ENCODE measurements at places on chromosomes 3 and 15.

- DNase-seq = no peak
These were observed 87.3 kb downstream of the CHRD start for GRCh38 chr3:184467171-184467570.

DNA sequence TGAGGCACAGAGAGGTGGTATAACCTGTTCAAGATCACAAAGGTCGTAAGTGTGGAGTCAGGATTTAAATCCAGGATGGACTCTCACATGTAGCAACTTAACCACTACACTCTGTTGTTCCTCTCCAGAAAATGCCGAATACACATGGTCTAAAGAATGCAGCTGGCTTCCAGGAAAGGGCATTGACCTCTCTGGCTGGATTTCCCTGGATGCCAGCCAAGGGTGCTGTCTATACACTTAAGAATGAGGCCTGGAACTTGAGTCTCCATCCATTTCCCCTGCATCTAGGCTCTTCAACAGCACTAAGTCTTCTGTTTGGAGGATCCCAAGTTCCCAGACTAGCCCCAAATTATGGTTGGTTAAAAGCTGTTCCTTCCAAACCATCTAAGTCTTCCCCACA is 60.5 kb downstream of the CERS3 start:
- no peak for DNase-seq

- DNase-seq = no peak
These were observed 8.6 kb downstream of the LPCAT4 start for GRCh38 chr15:34358367-34358766.

DNA sequence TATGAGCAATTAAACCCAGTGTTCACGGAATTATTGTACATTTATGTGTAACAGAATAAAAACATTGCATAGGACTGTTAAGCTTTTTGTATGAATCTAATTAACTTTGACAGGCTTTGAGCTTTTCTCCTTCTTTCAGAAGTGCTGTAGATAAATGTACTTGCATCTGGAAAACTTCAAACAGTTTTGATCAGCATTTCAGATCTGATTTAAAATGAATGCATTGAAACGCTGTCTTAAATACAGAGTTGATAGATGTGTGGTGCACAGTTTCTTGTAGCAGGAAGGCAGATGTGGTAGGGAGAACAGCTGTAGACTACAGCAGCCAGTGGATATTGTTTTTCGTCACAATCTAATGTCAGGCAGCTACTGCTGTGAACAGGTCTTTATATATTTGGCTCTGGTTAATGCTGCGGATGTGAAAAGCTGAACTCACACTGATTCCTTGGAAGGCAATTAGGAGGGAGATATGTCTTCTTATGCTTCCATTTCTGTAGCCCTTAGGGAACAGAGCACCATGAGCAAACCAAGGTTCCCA is 193.8 kb upstream of the GOLIM4 start:
- DNase-seq = no peak

GRCh38 chr3:45026038-45026437 is at the start of gene CLEC3B:
TSS of gene CLEC3B (plus strand) at chr3:45026303. CDS start at chr3:45026363, 60 bp downstream.
- DNase-seq = no peak

DNA sequence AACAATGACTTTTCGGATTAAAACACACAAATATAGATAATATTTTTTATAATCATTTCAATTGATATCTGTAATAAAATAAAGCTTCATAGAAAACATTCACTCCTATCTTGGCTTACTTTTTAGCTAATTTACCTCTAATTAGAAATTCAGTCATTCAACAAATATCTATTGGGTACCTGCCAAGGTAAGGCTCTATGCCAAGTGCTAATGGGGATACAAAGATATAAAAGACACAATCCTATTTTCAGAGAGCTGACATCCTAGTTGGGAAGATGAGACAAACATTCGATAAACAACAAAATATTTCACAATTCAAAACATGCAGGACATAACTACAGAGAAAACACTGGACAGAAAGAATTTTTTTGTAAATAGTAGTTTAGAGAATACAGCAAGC is 63.3 kb downstream of the ULK4 start:
- no peak for DNase-seq

DNA sequence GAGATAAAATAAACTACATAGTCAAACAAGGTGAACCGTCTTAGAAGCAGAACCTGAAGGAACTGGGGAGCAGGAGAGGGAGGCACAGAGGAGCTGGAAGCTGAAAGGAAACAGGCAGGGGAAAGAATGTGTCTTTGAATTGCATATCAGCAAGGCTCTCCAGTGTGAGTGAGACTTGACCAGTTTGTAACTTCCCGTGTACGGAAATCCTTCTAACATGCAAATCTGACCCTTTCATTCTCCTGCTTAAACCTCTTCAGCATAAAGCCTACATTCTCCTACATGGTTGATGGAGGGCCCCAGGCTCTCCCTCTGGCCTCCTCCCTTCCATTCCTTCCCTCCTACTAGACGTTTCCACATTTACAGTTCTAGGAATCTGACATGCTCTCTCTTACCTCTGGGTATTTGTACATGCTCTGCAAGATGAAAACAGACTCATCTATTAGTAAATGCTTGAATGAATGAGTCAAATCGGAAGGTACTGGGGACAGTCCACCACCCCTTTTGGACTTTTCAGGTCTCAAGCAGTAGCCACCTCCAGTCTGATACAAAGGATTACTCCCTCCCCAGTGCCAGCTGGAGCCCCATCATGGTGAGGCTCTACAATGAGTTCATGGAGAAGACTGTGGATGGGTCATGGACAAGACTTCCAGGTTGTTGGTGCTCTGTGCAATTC is 6.1 kb upstream of the SLC25A38 start:
- DNase-seq = no peak

DNA sequence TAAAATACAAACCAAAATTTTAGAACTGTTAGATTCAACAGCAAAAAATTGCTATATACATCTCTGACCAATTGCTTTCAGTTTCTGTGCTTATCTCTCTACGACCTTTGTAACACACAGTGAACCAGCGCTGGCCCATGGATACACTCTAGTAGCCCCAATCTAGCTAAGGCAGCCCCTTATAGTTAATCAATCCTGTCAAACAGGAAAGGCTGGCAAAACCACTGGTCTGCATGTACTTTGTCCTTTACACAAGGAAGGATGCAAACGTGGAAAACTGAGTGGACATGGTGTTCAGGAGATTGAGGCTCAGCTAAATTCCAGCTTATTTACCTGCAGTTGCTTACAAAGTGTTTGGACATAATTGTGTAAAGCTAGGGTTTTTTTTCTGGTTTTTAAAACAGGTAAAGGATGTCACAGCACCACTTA is 25.9 kb downstream of the ADGRG7 start:
- DNase-seq = no peak

DNA sequence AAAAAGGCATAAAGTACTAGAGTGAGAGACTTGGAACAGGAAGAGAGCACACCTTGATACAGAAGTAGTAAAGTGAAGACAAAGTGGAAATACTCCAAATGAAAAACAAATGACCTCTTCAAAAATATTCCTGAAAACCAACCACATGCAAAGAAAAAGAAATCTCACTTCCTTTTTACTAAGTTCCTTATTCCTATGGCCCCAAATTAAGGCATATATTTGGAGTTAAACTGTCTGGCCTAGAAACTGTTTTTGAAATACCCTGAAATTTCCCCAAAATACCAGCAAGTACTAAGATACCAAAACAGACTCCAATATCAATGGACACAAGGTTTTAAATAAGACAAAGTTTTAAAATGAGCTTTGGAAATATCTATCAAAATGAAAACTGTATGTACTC is 58.2 kb downstream of the ZNF148 start:
- DNase-seq = no peak

GRCh38 chr3:126474498-126475412 is 936 bp downstream of the ZXDC start:
- DNase-seq = no peak

DNA sequence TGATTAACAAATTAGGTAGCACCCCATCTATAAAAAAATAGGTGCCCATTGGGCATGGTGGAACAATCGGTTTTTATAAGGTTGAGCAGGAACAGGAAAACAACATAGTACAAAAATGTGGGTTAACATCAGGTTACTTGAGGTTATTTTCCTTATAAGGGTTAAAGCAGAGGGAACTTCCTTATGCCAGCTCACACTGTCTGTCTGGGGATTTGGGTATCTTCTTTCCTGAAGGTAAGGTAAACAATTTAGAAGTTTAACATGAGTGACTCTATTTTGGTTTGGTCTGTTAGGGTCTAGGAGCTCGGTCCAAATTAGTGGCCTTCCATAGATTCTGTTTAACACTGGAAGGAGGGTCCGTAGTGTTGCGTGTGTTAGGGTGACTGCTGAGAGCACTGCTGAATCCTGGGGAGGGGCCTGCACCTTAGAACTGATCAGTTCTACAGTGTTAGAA is 14.7 kb downstream of the CHD2 start:
- no peak for DNase-seq

DNA sequence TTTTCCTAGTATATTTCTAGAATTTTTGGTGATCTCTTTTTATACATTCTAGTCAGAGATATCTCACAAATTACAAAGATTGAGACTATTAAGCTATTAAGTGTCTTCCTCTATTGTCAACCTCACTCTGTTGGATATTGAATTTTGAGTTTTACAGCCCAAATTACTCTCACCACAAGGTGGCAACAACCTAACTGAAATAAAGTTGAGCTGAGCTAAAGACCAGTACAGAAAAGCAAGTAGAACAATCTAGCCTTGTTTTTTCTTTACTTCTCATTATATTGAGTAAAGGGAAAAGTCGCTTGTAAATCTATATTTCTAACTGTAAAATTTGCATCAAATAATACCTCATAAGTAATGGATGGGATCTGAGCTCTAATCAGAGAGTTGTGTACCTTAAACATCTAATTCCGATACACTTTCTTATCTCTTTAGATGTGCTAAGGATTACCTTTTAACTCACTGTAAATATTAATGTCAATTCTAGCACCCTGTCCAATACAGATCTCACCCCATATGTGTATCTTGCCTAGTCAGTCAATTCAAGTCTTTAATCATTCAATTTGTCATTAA is 13.6 kb upstream of the COMMD2 start:
- DNase-seq = peak; percentile 83

DNA sequence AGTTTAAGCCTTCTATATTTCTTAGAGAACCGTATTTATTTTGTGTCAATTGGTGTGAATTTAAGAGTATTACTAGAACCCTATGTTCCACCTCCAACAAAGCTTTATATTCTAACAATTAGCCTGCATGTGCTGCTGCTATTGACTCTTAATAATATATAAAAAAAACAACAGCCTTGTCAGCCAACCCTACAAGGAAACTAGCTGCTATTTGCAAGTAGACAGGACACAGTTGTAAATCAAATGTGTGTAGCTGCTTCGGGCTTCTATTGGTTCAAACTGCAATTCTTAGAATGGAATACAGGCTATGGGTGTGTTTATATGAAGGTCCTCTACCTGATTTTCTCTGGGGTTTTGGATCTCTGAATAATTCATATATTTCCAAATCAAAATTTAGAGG is 60.7 kb downstream of the ZBTB20 start:
- peak; percentile 39 for DNase-seq

- DNase-seq = no peak
These were observed 84.7 kb downstream of the LINGO1 start for GRCh38 chr15:77547801-77548588.

DNA sequence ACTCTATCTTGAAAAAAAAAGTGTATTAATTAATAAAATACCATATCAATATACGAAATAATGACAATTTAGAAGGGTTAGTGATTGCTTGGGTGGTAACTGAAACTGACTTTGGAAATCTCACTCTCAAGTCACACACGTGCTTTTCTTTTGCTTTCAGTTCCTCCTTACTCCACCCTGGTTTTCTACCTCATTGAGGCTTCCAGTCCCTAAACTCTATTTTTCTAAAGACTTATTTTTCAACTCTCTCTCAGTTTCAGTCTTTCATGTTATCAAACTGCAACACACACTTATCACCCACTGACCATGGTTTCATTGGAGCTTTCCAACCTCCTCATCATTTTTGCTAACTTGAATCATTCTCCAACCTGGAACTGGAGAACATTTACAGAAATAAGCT is 23.5 kb downstream of the IL12A start:
- no peak for DNase-seq

DNA sequence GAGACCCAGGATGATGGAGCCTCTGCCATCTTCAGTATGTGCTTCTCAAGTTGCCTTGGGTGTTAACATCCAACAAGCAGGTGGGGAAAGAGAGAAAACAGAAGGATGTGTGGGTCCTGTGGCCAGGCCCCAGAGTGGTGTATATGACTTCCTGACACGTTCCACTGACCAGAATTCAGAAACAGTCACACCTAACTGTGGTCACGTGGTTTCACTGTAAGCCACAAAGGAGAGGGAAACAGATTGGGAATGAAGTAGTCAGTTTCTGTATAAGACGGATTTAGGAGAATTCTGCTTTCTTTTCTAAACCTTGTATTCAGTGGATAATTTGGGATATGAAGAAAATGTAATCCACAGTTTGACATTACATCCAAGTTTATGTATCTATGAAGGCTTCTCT is 454.1 kb upstream of the IL12A start:
- DNase-seq = no peak

DNA sequence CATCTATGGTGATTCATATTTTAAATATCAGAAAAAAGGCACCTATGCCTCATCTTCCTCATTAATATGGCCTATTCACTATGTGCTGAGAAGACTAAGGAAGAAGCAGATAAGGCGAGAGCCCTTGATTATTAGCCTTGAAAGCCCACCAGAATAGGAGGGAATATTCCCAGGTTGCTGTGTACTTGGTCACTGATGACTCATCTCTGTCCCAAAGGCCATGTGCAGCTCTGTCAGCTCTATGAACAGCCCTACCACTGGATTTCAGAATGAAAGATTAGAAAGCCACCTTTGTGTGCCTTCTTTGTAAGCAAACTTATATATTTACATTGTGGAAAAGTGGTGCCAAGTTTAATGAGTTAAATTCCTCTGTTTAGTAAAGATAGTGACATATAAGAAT is 211.5 kb downstream of the NFKBIZ start:
- no peak for DNase-seq

GRCh38 chr3:24407980-24408680 is 86.5 kb downstream of the THRB start:
- no peak for DNase-seq

DNA sequence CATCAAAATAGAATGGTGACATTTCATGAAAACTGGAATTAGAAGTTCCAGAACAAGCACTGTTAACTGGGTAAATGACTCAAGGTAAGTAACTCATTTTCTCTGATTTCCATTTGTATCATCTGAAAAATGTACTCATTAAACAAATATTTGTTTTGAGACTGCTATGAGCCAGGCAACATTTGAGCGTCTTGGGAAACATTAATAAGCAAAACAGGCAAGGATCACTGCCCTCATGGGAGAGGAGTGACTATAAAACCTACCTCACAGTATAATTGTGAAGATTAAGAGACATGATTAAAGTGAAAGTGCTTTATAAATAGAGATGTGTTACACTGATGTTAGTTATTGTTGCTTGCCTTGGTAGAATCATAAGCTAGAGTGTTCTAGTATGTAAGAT is 711.8 kb upstream of the UBE2E2 start:
- DNase-seq = no peak

GRCh38 chr3:69032737-69033136 is 19.3 kb upstream of the EOGT start:
- no peak for DNase-seq

GRCh38 chr3:16439163-16439847 is 74.2 kb downstream of the RFTN1 start:
- no peak for DNase-seq
